Tongue (tissue), 3 donors: ENCODE measurements at places on chromosomes 4 and X.

DNA sequence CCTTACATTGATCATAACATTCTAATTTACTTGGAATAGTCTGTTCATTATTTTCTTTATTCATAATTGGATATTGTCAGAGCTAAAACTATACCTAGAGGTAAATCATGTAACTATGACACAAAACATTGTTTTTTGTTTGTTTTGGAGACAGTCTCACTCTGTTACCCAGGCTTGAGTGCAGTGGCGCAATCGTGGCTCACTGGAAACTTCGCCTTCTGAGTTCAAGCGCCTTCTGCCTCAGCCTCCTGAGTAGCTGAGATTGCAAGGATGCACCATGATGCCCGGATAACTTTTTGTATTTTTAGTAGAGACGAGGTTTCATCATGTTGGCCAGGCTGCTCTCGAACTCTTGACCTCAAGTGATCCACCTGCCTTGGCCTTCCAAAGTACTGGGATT lies 265.2 kb downstream of the FBXO8 start:
- DNase-seq, result no peak

GRCh38 chr4:58941286-58941685 lies 1831.1 kb upstream of the IGFBP7 start:
- DNase-seq, result no peak

DNA sequence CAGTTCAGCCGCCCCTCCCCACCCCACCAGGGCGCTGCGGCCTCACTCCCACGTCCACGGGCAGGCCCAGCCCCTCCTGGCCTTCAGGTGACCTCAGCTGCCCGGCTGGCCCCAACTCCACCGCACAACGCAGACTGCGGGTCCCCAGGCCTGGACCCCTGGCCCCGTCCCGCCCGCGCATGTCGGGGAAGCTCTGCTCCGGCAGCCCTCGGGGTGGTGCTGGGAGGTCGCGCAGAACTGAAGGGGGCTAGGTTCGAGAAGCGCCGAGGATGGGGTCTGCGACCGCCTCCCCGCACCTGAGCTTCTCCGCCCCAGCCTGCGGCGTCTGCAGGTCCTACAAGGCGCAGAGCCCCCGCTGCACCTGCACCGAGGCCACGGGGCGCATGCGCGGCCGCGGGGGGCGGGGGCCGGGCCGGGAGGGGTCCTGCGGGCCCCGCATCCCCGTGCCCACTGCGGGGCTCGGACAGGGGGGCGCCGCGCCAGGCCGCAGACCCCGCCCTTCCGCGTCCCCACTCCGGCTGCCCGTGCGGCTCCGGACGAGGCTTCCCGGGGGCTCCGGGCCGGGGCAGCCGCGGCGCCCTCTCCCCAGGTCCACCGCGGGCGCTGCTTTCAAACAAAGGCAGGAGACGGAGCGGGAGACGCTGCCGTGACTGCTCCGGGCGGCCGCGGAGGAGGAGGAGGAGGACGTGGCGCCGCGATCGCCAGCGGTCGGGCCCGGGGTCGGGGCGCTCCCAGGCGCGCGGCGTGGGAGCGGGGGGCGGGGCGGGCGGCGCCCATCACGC lies 672 bp upstream of the NAT8L start:
- no peak for DNase-seq

GRCh38 chr4:139295942-139296299 lies 5.4 kb upstream of the NAA15 start:
- DNase-seq, result no peak

DNA sequence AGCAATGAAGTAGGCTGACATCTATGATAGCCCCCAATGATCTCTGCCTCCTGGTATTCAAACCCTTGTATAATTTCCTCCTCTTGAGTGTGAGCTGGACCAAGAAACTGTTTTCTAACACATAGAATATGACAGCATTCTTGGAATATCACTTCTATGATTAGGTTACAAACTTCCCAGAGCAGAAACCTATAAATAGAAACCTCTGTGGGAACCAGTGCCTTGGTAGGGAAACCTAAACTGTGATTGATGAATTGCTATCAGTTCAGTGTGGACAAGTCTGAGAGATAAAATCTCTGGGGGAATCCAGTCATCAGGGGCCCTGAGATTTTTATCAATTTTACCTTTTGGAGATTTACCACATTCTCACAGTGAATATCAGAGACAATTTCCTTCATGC lies 756.5 kb upstream of the AGA start:
- no peak for DNase-seq

DNA sequence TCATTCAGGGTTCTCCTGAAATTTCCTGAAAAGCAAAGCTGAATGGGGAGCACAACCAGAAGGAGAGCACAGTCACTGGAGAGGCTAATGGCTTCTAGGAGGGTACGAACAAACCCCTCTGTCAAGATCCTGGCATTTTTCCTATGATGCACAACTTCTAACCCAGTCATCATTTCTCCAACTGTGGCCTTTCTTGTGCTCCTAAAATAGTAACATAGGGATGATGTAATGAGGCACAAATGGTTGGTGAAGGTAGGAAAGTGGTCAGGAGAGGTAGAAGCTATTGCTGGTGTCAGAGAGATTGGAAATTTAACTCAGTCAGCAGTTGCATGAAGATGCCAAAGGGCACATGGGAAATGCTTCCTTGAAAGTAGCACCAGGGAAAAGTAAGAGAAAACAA lies 52.7 kb downstream of the SLC10A7 start:
- DNase-seq, result no peak
